ENCODE measurements at places on chromosomes 2 and 18.
A peak's percentile ranks its signal among the peaks of the same experiment; 100 is the strongest.

- no peak for DNase-seq
Observed at GRCh38 chr2:6823111-6823510, 42.6 kb downstream of the CMPK2 start.

DNA sequence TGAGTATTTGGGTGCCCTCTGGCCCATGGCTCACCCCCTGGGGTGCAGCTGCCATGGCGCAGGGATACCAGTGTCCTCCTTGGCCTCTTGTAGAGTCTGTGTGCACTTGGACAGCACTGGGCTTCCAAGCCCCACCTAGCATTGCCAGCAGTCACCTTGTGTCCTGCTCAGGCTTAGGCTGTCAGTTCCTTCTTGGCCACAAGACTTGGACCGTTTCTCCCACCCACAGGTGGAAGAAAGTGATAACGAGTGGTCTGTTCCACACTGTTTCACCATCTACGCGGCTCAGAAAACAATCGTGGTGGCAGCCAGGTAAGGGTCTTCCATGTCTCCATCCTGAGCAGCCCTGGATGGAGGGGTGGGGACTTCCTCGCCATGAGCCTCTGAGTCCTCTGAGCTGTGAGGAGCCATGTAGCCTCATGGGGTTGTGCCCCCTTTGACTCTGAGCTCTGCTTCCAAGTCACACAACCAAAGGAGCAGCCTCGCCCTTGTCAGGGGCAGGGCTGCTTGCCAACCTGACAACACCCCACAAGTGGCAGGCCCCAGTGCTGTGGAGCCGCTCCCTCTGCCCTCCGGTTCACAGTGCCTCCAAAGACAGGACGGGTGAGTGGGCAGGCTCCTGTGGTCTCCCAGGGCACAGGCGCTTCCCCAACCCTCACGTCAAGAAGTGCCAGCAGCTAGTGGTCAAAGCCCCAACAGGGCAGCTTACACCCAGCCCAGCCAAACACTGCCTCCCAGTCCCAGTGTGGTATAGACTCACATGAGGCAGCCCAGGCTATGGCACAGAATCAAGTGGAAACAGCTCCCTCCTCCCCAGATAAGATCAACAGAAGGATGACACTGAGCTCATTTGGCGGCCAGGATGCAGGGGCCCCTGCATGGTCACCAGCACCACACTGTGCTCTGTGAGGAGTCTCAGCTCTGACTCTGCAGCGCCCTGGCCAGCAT is 18.4 kb downstream of the STK25 start:
- DNase-seq: no peak

GRCh38 chr18:38933322-38933721 is 1367.7 kb upstream of the CELF4 start:
- no peak for DNase-seq

DNA sequence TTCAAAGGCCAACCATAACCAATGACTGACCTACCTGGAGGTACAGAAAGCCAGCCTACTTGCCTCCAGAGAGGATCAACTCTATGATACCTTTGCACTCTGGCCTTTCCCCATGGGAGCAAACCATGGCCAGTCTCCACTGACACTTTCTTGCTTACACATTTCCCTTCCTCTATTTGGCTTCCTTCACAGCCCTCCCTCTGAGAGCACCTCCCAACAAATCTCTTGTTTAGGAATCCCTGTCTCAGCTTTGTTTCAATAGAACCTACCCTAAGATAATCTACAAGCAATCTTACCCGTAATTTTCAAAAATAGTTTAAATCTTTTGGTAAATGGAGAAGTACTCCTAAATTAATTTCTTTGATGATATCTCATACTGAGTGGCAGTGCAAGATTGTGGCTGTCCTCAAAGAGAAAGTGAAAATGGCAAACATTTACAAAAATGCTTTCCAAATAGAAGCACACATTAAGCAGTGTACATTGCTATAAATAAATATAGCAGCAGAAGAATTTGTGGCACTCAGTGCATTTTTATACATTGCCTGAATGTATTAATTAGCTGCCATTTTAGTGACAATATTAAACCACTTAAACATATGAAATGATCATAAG is 140.6 kb downstream of the CCDC148 start:
- no peak for DNase-seq

GRCh38 chr2:169468841-169469240 is 10.5 kb upstream of the BBS5 start:
- no peak for DNase-seq

DNA sequence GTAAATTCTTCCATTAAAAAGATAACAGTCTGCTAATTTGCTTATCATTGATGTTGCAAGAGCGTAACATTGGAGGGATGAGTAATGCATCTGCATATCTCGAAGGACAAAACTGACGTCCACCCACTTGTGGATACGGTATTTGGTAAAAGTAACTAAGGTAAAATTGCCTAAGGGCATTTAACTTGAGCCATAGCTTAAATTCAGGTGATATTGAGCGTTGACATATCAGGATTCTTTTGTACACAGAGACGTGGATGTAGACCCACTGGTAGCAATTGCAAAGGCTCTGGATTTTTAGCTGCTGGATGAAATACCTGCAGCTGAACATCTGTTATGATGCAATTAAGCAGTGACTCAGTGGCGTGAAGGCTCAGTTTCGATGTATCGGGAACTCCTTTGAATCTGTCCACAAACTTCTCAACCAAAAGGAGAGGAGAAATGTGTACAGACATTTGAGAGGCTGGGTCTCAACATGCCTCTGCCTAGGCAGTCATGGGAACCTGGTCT is 119.3 kb downstream of the SPTBN1 start:
- no peak for DNase-seq

- DNase-seq: no peak
Observed at GRCh38 chr2:42256505-42256904, 87.4 kb downstream of the EML4 start.

DNA sequence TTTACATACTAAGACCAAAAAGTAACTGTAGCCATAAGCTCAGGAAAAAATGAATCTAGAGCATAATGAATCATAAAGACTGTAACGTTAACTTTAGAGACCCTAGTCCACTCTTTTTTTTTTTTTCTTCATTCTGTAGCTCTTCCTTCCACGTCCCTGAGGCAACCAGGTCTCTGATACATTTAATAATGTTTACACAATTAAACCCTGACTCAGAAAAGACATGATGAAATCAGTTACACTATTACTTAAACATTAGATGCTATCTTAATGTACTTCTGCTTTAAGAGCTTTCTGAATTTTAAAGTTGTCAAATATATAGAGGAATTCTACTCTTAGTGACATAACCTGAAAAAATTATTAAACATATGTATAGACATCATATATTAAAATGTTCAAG is 1121.5 kb upstream of the DDX18 start:
- no peak for DNase-seq

DNA sequence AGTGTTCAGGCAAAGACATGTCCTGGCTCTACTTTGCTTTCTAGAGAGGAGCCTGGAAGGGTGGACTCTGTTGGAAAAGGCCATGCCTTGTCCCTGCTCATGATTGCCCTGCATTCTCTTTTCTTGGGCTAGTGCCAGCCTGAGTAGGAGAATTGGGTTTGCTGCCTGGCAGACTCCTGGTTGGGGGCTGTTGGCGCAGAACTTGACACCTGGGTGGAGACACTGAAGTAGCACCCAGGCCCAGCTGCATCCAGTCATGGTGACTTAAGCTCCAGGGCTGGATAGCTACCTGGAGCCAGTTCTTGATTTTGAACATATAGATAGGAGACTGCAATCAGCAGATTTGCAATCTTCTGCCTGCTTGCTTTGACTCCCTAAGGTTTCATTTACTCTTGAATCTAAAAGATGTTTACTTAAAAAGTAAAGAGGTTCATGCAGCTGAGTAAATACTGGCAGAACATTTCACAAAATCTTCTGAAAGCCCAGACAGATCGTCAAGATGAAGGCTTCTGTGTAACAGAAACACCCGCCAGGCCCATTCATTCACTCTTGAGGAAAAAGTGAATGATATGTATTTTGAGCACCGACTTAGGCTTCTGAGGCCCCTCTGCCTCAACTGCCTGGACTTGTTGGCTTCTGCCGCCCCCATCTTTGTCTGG is 38.0 kb upstream of the YWHAQ start:
- no peak for DNase-seq

- DNase-seq: no peak
Observed at GRCh38 chr2:88707003-88707402, 15.5 kb downstream of the RPIA start.

DNA sequence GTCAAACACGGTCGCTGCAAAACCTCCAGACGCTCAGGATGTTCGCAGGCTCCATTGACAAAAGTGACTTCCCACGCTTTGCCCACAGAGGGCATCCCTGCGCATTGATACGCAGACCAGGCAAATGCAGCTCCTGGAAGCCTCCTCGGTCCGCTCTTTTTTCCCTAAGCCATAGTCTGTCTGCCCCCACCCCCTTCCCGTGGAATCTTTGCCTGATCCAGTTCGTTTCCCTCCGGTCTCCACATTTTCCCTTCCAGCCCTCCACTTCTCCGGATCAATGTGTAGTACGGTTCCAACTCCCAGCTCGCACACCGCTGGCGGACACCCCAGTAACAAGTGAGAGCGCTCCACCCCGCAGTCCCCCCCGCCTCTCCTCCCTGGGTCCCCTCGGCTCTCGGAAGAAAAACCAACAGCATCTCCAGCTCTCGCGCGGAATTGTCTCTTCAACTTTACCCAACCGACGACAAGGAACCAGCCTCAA is at the start of gene DCC:
TSS of gene DCC (plus strand) at position 307 of the 481 bp plus-strand sequence. CDS start 591 bp downstream, outside the sequence.
- no peak for DNase-seq

DNA sequence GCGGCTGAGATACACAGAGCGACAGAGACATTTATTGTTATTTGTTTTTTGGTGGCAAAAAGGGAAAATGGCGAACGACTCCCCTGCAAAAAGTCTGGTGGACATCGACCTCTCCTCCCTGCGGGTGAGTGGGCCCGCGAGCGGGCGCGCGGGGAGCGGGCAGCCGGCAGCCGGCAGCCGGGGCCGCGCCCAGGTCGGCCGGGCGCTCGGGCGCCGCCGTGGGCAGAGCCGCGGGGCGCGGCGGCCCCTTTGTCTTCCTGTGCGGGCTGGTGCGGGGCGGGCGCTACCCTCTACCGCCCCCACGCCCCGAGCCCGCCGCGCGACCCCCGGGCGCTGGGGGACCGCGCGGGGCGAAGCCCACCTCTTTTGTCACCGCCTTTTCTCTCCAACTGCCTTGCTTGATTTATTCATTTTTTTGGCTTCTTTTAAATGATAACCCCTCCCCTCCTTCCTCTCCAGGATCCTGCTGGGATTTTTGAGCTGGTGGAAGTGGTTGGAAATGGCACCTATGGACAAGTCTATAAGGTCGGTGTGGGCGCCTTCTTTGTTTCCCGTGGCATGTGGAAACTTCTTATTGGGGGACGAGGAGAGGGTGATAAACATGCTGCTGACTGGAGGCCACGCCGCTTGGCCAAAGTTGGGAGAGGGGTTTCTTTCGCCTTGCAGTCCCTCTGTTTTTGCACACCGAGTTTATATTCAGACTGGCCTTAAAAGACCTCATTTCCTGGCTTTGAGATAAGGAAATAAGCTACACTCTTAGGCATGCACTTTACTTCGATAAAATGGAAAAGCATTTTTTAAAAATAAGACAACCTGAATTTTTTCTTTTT is 722 bp downstream of the MAP4K4 start:
- DNase-seq: peak; percentile 15

GRCh38 chr2:215617060-215617824 is 181.4 kb upstream of the FN1 start:
- no peak for DNase-seq

DNA sequence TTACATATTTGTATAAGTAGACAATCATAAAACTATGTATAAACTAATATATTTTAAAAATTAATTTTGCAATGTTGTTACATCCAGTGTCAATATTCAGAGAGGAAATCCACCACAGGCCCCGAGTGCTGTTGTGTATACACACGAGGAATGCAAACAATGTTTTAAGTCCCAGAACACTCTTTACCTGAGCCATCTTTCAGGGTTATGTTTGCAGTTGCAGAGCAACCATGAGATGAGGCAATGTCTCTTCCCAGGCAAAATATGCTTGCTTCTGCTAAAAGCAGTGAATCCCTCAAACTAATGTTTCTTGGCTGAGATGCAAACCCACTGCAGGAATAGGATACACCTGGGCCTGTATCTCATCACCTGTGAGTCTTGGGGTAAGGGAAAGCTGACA is 91.3 kb downstream of the ASXL2 start:
- DNase-seq: no peak

GRCh38 chr2:62209427-62209991 is 13.6 kb downstream of the B3GNT2 start:
- no peak for DNase-seq

- no peak for DNase-seq
Observed at GRCh38 chr18:44977856-44978255, 297.2 kb downstream of the SETBP1 start.

- no peak for DNase-seq
Observed at GRCh38 chr2:143802871-143803650, 673.8 kb downstream of the ARHGAP15 start.

DNA sequence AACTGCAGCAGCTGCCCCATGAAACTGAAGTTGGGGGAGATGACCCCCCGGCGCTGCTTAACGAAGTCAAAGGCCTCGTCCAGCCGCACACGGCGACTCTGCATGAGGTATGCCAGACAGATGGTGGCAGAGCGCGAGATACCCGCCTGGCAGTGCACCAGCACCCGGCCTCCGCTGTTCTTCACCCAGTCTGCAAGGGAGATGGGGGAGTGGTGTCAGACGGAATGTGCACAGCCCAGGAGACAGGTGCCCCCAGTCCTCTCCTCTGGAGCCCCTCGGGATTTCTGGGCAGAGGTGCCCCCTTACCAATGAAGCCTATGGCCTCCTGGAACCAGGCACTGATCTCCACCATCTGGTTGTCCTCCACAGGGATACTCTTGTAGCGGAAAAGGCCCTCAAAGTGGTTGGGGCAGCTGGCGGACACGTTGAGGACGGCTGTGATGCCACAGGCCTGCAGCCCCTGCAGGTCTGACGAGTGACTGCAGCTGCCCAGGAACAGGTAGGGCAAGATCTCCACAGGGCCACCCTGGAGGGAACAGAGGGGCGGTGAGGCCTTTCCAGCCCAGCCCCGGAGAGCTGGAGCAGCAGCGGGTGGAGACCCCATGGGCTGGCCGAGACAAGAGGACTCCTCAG is 1.3 kb downstream of the DUSP2 start:
- no peak for DNase-seq

GRCh38 chr2:140696449-140696848 is 1434.4 kb downstream of the LRP1B start:
- no peak for DNase-seq

DNA sequence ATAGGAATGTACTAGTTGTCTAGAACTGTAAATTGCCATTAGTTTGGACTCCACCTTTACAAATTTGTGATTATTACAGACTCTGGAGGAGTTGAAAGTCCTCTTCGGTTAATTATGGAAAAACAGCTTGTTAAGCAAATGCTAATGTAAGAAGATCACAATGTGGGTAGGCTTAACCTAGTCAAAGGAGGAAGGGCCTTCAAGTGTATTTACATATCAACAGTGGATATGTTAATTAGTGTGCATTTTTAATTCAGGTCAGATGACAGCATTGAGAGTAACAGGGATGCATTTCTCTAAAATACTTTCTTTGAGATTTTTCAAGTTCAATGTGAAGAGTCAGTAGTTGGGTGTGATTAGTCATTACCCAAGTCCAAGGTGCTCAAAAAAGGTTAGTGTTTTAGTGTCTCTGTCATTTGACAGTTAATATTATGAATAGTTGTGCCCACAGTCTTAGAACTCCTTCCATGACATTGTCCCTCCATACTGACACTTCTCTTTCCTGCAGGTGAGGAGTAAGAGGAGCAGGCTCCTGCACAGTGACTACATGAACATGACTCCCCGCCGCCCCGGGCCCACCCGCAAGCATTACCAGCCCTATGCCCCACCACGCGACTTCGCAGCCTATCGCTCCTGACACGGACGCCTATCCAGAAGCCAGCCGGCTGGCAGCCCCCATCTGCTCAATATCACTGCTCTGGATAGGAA is 28.0 kb downstream of the CD28 start:
- no peak for DNase-seq
